ENCODE measurements at places on chromosomes 5 and 9. TPM values are rescaled to one million over a fixed set of nuclear protein-coding genes. Genes with fewer than 3 reads are reported as not detected.

GRCh38 chr5:153796527-153796926 lies 242.2 kb downstream of the FAM114A2 start:
- DNase-seq: no peak

- DNase-seq: no peak
These were observed 85.2 kb downstream of the CYFIP2 start for GRCh38 chr5:157350939-157351801.

The MCCC2 gene
- 16.1 TPM for total RNA-seq

DNA sequence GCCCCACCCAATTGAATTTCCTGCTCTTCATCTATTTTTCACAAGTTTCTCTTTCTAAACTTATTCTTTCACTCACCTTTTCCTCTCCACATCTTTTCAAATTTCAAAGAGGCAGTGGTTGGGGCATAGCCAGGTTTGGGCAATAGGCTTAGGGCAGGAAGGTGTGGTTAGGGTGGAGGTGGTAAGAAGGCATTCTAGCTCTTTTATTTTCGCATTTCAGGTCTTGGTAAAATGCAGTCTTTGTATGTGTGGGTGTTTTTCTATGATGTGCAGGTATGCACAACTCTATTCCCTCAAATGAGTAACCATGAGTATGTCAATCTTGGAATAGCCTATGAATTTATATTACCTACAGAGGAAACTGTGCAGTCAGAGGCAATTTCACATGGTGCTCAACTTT lies 129.8 kb upstream of the IFNE start:
- DNase-seq: no peak

GRCh38 chr9:113621309-113621791 lies 157.8 kb downstream of the RGS3 start:
- DNase-seq: peak; percentile 98

- DNase-seq: no peak
These were observed 19.0 kb downstream of the HMGCS1 start for GRCh38 chr5:43294226-43294625.

DNA sequence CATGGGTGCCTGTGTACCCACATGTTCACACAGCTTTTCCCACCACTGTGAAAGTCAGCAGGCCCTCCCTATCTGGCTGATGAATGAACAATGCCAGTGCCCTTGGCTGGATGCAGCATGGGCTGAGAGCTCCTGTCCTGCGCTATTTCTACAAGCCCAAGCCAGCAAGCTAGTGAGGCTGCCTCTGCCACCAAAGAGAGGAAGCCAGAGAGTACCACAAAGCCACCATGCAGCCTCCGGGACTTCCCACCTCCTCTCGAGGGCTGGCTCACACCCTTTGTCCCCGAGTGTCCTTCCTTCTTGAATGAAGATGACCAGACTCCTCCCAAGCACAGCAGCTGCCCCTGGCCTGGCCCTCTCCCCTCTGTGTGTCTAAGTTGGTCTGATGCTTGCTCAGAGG lies 76.5 kb downstream of the SH3PXD2B start:
- DNase-seq: no peak

- no peak for DNase-seq
These were observed 3.6 kb upstream of the GPR151 start for GRCh38 chr5:146519554-146519953.

The PPP1R26 gene
- total RNA-seq: 10.2 TPM

DNA sequence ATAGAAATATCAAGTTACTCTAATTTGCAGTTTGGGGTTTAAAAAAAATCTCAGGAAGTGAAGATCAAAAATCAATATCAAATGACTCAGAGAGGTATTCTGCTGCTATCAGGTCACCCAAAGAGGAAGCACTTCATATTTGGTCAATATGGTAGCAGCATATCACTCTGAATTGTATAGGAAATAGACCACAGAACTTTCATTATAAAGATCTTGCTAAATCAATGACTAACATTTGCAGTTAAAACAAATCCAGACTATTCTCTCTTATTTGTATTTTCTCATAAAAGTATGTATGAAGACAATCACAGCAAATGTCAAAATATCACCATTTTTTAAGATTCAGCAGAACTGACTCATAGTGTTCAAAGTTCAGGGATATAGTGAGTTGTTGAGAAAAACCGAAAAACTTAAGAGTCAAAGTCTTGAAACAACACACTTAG lies 105.8 kb upstream of the PCSK1 start:
- DNase-seq: no peak

GRCh38 chr9:110048976-110049698 lies 158.8 kb downstream of the C9orf152 start:
- peak; percentile 64 for DNase-seq

Data from muscle of leg (tissue), 16 donors.